ENCODE measurements at places on chromosomes 3 and 15. TPM values are rescaled to one million over a fixed set of nuclear protein-coding genes. Genes with fewer than 3 reads are reported as not detected.
A peak's percentile ranks its signal among the peaks of the same experiment; 100 is the strongest.

DNA sequence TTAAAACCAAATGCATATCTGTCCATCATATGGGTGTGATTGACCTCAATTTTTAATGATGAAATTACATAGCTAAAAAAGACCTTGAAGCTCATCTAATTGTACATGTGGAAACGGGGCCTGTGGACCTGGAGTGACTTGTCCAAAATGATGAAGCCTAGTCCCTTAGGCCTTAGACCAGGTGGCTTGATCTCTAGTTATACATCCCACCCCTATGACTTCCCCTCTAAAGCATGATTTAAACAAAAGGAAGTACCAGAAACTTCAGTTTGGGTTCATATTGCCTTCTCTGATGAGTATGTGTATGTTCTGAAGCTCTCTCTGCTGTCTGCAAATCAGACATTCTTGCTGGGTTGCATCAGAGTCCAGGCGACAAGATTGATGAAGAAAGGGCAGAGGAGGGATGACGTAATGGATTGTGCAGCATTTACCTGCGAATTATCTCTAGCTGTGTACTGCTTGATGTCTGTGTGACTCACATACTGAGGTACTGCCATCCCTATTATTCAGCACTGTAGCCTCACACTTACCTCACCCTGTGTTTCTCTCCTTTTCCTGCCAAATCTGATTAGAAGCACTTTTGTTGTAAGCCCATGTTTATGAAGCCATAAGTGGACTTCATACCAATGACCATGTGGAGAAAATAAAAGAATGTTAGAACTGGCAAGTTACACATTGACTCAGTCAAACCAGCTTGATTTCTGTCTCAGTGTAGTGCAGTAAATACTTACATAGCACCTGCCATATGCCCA, 111.5 kb downstream of the FILIP1L start:
- no peak overlapping the region for H3K27ac ChIP-seq
- no peaks in the 10 kb centered on the region for H3K36me3 ChIP-seq
- H3K4me3 ChIP-seq, result no peak overlapping the region

- peaks cover 12% of the 10 kb centered on the region for H3K4me1 ChIP-seq
- no peaks in the 10 kb centered on the region for H3K27me3 ChIP-seq
- H3K36me3 ChIP-seq, result no peaks in the 10 kb centered on the region
- peak; percentile 58 for DNase-seq
- peak overlapping the region; percentile 57 for H3K27ac ChIP-seq
Measured at GRCh38 chr15:31297575-31298456, 28.8 kb upstream of the KLF13 start.

PPIP5K1 gene
- total RNA-seq, result 39.9 TPM

PLA2G4B gene
- total RNA-seq, result 3.7 TPM

CLDN1 gene
- 67.2 TPM for total RNA-seq
